ENCODE measurements at places on chromosomes 3 and 15. TPM values are rescaled to one million over a fixed set of nuclear protein-coding genes. Genes with fewer than 3 reads are reported as not detected.

- DNase-seq, result no peak
These were observed 121.1 kb downstream of the GSK3B start for GRCh38 chr3:119973018-119973646.

The DCBLD2 gene
- 40.1 TPM for total RNA-seq

DNA sequence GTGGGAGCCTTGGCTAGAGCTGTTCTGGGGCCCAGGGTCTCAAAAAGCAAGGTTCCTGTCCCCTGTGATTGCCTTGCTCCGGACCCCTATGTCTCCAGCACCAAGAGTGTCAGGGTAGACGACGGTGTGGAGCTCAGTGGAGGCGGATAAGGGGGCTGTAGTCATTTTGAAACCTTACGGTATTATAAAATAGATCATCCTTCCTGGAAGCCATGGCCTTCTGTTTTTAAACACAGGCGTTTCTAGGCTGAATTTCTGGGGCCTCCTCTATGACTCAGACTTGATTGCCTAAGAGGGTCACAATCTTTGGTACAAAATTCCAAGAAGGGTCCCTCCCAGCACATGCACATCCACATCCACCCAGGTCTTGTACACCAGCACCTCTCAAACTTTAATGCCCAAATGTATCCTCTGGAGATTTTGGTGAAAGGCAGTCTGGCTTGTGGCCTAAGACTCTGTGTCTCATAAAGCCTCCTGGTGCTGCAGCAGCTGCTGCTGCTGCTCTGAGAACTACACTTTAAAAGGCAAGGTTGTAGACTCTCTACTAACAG is 70.5 kb upstream of the XCR1 start:
- DNase-seq, result no peak

GRCh38 chr3:41198526-41198925 is 779 bp upstream of the CTNNB1 start:
- DNase-seq, result no peak

GRCh38 chr15:65690778-65691177 is 69.0 kb downstream of the SLC24A1 start:
- DNase-seq, result no peak

The CCRL2 gene
- 17.8 TPM for total RNA-seq

The ATP13A5 gene
- total RNA-seq, result not detected

DNA sequence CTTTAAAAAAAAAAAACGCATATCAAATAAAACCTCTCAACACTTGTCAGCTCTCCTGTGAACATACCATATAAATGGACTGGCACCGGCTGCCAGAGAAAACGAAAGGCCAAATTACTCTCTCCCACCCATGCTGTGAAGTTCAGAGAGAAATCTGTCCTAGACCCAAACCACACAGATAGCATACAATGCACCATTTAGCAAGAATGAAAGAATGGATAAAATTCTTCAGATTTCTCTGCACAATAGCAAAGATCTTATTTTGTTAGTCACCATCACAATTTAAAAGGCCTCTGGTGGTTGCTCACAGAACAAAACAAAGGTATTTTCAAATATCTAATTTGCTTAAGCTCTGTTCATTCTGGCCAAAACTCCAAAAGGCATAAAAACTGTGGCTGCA is 93.9 kb upstream of the BHLHE40 start:
- DNase-seq, result no peak

DNA sequence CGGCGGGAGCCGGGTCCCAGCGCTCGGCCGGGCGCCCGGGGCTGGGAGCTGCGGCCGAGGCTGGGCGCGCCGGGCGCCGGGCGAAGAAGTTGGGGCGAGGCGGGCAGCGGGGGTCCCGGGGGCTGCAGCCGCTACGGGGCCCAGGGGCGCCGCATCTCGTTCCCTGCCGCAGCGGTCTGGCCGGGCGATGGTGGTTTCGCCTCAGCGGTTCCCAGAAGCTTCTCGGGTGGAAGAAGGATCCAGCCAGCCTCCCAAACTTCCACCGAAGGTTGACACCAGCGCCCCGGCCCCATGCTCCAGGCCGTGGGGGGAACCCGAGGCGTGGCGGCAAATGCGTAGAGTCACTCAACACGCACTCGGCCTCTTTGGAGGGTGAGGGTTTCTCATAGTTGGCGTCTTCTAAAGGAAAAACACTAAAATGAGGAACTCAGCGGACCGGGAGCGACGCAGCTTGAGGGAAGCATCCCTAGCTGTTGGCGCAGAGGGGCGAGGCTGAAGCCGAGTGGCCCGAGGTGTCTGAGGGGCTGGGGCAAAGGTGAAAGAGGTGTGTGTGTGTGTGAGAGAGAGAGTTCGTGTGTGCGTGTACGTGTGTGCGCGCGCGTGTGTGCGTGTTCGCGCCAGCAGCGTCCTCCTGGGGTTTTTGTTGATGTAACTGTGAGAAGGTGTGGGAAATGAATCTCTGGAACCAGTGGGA is 940 bp downstream of the BOC start:
- DNase-seq, result no peak

GRCh38 chr3:83956431-83956830 is 1002.4 kb upstream of the CADM2 start:
- no peak for DNase-seq

DNA sequence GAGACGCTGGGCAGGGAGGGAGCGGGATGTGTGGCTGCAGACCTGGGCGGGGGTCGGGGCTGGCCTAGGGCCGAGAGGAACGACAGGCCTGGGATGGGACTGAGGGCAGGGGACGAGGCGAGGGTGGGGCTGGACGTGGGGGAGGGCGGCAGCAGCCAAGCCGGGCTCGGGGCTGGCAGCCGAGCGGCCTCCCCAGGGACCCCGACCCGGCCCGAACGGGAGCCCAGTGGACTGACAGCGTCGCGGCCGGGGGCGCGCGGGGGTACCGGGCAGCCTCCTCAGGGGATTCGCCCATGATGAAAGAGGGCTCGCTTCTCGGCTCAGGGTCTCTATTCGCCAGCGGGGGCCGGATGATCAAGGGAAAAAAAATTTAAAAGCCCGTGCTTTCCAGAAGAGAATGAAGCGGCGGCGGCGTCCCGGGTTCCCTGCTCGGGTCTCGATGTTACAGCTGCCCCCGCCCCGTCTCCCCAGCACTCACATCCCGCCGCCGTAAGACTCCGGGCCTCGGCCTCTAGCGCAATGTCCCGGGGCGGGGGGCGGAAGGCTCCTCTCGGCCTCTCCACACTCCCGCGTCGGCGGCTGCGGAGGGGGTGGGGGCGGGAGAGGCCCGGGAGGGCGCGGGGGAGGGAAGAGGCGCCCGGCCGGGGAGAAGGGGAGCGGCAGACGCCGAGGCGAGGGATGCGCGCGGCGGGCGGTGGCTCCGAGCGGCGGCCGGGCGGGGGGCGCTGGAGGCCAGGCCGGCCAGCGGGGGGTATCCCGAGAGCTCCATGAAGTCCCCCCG is 4.3 kb downstream of the PTH1R start:
- peak; percentile 32 for DNase-seq

- DNase-seq, result no peak
These were observed 78.4 kb downstream of the WDR72 start for GRCh38 chr15:53681056-53681455.

- no peak for DNase-seq
These were observed 3.5 kb upstream of the HHATL start for GRCh38 chr3:42705962-42706585.

GRCh38 chr15:79028411-79028964 is 62.1 kb downstream of the RASGRF1 start:
- peak; percentile 49 for DNase-seq

DNA sequence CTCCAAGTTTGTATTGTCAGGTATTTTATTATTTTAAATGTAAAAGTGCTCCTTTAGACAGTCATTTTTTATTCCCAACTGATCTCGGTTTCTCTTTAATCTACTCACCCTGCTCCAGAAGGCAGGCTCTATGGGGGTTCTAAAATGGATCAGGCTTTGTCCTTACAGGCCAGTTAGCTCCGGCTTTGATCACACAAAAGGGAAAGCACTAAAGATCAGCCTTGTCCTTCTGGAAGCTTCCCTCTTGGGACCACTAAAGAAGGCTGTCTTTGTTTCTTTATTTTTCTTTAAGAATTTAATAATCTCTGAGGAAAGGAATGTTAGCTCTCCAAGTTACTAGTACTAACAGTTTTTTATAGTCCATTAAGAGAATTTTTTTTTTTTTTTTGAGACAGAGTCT is 560.5 kb upstream of the ZNF717 start:
- DNase-seq, result no peak

DNA sequence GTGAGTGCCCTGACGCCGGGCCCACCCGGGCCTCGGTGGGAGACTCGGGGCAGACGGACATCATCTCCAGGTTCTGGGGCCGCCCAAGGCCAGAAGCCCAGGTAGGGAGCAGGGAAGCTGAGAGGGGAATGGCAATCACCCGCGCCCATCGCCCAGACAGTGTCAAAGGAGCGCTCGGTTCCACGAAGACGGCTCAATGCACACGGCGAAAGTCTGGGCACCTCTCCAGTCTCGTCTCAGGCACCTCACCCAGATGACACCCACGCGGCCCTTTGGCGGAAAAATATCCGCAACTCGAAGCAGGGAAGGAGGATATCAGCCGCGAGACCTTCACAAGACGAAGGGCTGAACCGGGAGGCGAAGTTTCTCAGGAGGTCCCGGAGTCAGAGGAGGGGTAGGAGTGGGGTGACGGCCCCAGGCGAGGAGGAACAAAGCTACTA is 916 bp downstream of the IL17RD start:
- no peak for DNase-seq

GRCh38 chr3:49790626-49791411 is 4.5 kb upstream of the IP6K1 start:
- DNase-seq, result no peak

GRCh38 chr3:46407970-46408369 is 911 bp downstream of the CCRL2 start:
- no peak for DNase-seq

The NCK1 gene
- total RNA-seq, result 48.3 TPM

DNA sequence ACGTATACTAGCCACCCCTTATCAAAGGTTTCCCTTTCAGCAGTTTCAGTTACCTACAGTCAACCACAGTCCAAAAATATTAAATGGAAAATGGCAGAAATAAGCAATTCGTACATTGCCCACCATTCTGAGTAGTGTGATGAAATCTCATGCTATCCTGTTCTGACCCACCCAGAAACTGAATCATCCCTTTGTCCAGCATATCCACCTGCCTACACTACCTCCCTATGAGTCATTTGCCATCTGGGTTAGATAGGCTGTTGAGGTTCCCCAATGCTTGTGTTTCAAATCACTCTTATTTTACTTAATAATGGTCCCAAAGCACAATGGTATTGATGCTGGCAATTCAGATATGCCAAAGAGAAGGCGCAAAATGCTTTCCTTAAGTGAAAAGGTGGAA is 15.3 kb upstream of the PHC3 start:
- DNase-seq, result no peak

The GALNT15 gene
- total RNA-seq, result 717 TPM

- no peak for DNase-seq
These were observed 3.9 kb upstream of the CHSY1 start for GRCh38 chr15:101255615-101256241.

DNA sequence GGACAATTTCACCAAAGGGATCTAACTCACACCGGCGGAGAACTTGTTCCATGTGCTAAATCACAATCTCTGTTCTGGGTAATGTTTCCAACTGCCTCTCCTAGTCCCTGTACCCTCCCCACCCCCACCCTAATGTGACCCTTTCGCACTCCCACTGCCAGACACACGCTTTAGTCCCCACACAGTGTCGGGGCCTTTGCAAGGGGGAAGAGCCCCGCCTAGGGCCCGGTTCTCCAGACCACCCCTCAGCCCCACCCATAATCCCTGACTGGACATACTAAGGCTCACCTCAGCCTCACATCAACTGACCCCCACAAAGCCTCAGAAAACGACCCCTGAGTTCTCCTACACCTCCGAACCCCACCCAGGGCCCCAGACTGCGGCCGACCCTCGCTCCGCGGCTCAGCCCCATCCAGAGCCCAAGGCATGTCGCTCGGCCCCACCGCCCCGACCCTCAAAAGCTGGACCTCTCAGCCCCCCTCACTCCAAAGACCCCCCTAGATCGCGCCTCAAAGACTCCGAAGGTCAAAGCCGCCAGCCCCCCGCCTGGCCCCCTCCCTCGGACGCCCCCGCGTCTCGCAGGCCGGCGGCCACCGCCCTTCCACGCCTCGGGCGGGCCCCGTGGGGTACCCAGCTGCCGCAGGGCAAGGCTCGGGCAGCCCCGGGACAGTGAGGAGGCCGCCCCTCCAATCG is 72.0 kb upstream of the MAP4 start:
- DNase-seq, result no peak

GRCh38 chr3:158991146-158991705 is 189.4 kb downstream of the MFSD1 start:
- no peak for DNase-seq

- DNase-seq, result no peak
These were observed 235.5 kb downstream of the STAG1 start for GRCh38 chr3:136516656-136517055.

DNA sequence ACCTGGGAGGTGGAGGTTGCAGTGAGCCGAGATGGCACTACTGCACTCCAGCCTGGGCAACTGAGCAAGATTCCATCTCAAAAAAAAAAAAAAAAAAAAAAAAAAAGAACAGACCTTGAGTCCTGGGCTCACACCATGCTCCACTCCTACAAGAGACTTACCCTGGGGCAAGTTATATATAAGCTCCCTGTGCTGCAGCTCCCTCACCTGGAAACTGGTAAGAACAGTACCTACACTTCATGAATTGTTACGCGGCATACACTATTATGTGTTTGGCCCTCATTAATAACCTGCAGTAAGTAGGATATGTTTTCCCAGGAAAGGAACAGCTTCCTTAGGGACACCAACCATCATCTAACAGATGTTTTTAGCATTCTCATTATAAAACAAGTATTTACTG is 119.6 kb downstream of the FMN1 start:
- DNase-seq, result no peak

- DNase-seq, result no peak
These were observed 19.8 kb downstream of the FANCD2OS start for GRCh38 chr3:10088256-10088655.

The P2RY12 gene
- 5.2 TPM for total RNA-seq

- DNase-seq, result no peak
These were observed 322.9 kb downstream of the ERC2 start for GRCh38 chr3:56145410-56145809.

DNA sequence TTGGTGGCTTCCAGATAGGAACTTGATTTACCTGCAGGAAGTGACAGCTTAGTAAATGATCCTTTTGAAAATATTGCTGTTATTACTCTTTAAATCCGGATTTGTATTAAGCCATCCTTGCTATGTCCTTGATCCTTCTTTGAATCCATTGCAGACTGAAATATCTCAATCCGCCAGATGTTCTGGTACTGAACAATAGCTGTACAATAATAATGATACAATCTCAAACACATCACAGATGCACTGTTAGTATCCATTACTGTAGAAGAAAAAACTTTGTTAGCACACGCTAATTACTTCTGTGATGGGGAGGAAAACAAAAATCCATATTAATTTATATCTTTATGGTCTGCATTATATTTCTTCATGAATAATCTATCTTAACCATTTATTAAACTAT is 202.3 kb downstream of the CNTN4 start:
- no peak for DNase-seq

GRCh38 chr3:172726380-172726779 is 15.5 kb upstream of the NCEH1 start:
- DNase-seq, result no peak

GRCh38 chr15:42069496-42070278 is 24.7 kb downstream of the PLA2G4D start:
- no peak for DNase-seq

- DNase-seq, result no peak
These were observed 22.6 kb downstream of the SFMBT1 start for GRCh38 chr3:53023072-53023823.

GRCh38 chr15:68387381-68388143 is 44.4 kb downstream of the ITGA11 start:
- DNase-seq, result no peak

- DNase-seq, result no peak
These were observed 5.0 kb upstream of the MYL3 start for GRCh38 chr3:46868287-46868686.

Data from omental fat pad (tissue), 4 donors.